ENCODE measurements at places on chromosomes 7 and 10. TPM values are rescaled to one million over a fixed set of nuclear protein-coding genes. Genes with fewer than 3 reads are reported as not detected.

- no peaks in the 10 kb centered on the region for H3K36me3 ChIP-seq
- no peak overlapping the region for H3K27ac ChIP-seq
- H3K27me3 ChIP-seq, result no peaks in the 10 kb centered on the region
- H3K4me1 ChIP-seq, result no peaks in the 10 kb centered on the region
- H3K4me3 ChIP-seq, result no peak overlapping the region
- no peak for DNase-seq
These were observed 395.9 kb downstream of the SORCS3 start for GRCh38 chr10:105037022-105037421.

GRCh38 chr7:447523-447922 is 72.1 kb downstream of the PDGFA start:
- no peak overlapping the region for H3K4me3 ChIP-seq
- H3K36me3 ChIP-seq, result no peaks in the 10 kb centered on the region
- DNase-seq, result no peak
- no peaks in the 10 kb centered on the region for H3K27me3 ChIP-seq

- H3K27me3 ChIP-seq, result no peaks in the 10 kb centered on the region
- no peak for DNase-seq
- H3K27ac ChIP-seq, result no peak overlapping the region
- no peak overlapping the region for H3K4me3 ChIP-seq
These were observed 105.7 kb upstream of the DKK1 start for GRCh38 chr10:52208365-52208764.

DNA sequence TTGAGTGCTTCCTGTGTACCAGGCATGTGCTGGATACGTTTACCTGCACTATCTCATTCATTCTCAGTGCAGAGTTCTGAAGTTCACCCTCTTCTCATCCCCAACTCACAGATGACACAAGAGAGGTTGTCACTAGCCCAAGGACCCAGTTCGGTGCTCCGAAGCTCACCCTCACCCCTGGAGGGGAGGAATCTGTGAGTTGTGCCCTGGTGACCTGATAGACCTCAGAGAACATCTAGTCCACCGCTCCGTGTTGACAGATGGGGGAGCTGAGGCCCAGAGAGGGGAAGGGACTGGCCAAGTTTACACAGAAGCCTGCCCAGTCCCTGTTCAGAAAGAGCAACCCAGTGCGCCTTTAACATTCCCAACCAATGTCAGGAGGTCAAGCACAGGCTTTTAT is 44.8 kb upstream of the EMX2 start:
- no peaks in the 10 kb centered on the region for H3K4me1 ChIP-seq
- no peak overlapping the region for H3K4me3 ChIP-seq
- no peaks in the 10 kb centered on the region for H3K27me3 ChIP-seq
- H3K36me3 ChIP-seq, result no peaks in the 10 kb centered on the region
- DNase-seq, result no peak

EBLN1 gene
- not detected for total RNA-seq

OPALIN gene
- total RNA-seq, result not detected

DENND11 gene
- 77.9 TPM for total RNA-seq

- no peak overlapping the region for H3K4me3 ChIP-seq
- H3K36me3 ChIP-seq, result no peaks in the 10 kb centered on the region
- no peak for DNase-seq
- no peak overlapping the region for H3K27ac ChIP-seq
- no peaks in the 10 kb centered on the region for H3K4me1 ChIP-seq
These were observed 139.5 kb downstream of the HERPUD2 start for GRCh38 chr7:35555386-35555785.

CDK5 gene
- total RNA-seq, result 8.3 TPM

DNA sequence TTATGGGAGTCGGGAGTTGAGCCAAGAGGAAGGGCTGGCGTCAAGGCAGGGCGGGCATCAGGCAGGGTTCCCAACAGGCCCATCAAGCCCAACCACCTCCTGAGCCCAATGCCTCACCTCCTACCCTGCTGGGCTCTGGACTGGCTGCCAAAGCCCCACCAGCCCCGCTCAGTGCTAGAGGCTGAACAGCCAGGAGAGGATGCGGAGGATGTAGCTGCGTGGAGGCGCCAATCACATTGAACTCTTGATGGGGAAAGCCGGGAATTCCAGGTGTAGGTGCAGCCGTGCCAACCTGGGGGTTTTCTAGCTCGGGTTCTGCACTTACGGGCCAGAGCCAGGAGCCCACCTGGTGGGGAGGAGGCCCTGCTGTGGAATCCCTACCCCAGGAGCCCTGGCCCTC is 12.9 kb downstream of the ATP5MF start:
- no peaks in the 10 kb centered on the region for H3K27me3 ChIP-seq

GRCh38 chr7:53811555-53812079 is 730.6 kb upstream of the VSTM2A start:
- no peaks in the 10 kb centered on the region for H3K27me3 ChIP-seq
- H3K36me3 ChIP-seq, result no peaks in the 10 kb centered on the region
- DNase-seq, result no peak
- no peak overlapping the region for H3K4me3 ChIP-seq
- H3K4me1 ChIP-seq, result no peaks in the 10 kb centered on the region

SUFU gene
- 17.1 TPM for total RNA-seq

DNA sequence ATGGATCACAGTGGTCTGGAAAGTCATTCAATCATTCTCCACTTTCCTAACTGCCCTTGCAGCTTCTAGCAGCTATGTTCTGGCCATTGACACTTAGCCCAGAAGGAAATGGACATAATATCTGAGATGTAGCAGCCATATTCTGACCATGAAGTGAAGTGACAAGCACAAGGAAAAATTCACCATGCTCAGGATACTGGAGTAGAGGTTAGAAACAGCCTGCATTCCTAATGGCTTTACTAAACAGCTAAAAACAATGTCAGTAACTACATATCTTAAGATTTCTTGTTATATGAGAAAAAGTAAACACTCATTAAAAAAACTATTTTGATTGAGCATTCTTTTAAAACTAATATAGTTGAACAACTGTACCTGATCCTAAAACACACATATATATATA is 443.8 kb downstream of the MAGI2 start:
- no peaks in the 10 kb centered on the region for H3K27me3 ChIP-seq
- no peak for DNase-seq
- H3K4me3 ChIP-seq, result no peak overlapping the region
- no peak overlapping the region for H3K27ac ChIP-seq
- H3K36me3 ChIP-seq, result no peaks in the 10 kb centered on the region

ZNF425 gene
- 0.61 TPM for total RNA-seq

POLL gene
- 65.8 TPM for total RNA-seq

RBM17 gene
- total RNA-seq, result 120 TPM

- H3K36me3 ChIP-seq, result no peaks in the 10 kb centered on the region
- no peaks in the 10 kb centered on the region for H3K27me3 ChIP-seq
- H3K4me3 ChIP-seq, result no peak overlapping the region
- no peak overlapping the region for H3K27ac ChIP-seq
- H3K4me1 ChIP-seq, result peaks cover under 1% of the 10 kb centered on the region
These were observed 6.9 kb downstream of the SERPINE1 start for GRCh38 chr7:101133621-101134398.

DNA sequence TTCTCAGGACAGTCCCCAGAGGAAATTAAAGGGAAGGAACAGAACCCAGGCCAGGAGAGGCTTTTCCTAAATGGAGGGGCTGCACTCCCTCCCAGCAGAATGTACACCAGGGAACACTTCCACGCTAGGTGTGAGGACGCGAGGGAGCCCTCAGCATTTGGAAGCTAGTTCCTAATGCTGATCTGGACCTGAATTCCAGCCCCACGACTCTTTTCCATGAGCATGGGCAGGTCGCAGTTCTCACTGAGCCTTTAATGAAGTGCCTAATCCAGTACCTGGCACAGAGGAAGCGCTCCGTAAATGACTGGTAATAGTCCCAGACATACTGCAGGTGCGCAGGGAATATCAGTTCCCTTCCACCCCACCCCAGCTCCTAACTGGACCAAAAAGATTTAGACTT is 1.1 kb downstream of the ALOX5 start:
- no peaks in the 10 kb centered on the region for H3K36me3 ChIP-seq
- H3K27me3 ChIP-seq, result no peaks in the 10 kb centered on the region
- no peak for DNase-seq
- H3K27ac ChIP-seq, result no peak overlapping the region
- H3K4me3 ChIP-seq, result no peak overlapping the region

PLEKHS1 gene
- total RNA-seq, result not detected

- no peaks in the 10 kb centered on the region for H3K27me3 ChIP-seq
- no peak for DNase-seq
- H3K36me3 ChIP-seq, result no peaks in the 10 kb centered on the region
These were observed 3.7 kb downstream of the OGDHL start for GRCh38 chr10:49758249-49758930.

- no peaks in the 10 kb centered on the region for H3K4me1 ChIP-seq
- H3K36me3 ChIP-seq, result no peaks in the 10 kb centered on the region
- no peak overlapping the region for H3K27ac ChIP-seq
- peaks cover 4% of the 10 kb centered on the region for H3K27me3 ChIP-seq
- no peak for DNase-seq
These were observed 86.6 kb upstream of the LEP start for GRCh38 chr7:128154504-128154903.

DNA sequence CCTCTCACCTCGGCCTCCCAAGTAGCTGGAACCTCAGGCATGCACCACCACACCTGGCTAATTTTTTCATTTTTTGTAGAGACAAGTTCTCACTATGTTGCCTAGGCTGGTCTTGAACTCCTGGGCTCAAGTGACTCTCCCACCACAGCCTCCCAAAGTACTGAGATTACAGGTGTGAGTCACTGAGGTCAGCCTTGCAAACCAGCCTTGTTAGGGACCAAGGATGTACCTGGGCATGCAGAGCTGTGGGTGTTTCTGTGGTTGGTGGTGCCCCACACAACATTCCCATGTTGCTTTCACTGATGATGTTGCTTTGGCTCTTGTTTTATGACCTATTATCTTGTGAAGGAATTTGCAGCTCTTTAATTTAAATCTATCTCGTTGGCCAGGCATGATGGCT is 54.8 kb downstream of the OTUD1 start:
- no peaks in the 10 kb centered on the region for H3K27me3 ChIP-seq
- no peaks in the 10 kb centered on the region for H3K4me1 ChIP-seq
- H3K36me3 ChIP-seq, result no peaks in the 10 kb centered on the region
- DNase-seq, result no peak
- H3K27ac ChIP-seq, result no peak overlapping the region

GFRA1 gene
- not detected for total RNA-seq

- no peaks in the 10 kb centered on the region for H3K27me3 ChIP-seq
- no peak for DNase-seq
- H3K36me3 ChIP-seq, result peaks cover 88% of the 10 kb centered on the region
- no peaks in the 10 kb centered on the region for H3K4me1 ChIP-seq
- H3K4me3 ChIP-seq, result no peak overlapping the region
- H3K27ac ChIP-seq, result no peak overlapping the region
These were observed 35.7 kb downstream of the CCAR1 start for GRCh38 chr10:68756766-68757165.

All from naive thymus-derived CD4-positive, alpha-beta T cell (primary cell).